Smooth muscle cell of the umbilical artery (primary cell): ENCODE measurements at places on chromosomes 1 and 21. TPM values are rescaled to one million over a fixed set of nuclear protein-coding genes. Genes with fewer than 3 reads are reported as not detected.

TGFB2 gene
- 9.5 and 36.2 TPM in 2 replicates for total RNA-seq

RGS7 gene
- total RNA-seq, result not detected in 2 replicates

SPRR2E gene
- not detected in 2 replicates for total RNA-seq

HUNK gene
- total RNA-seq, result not detected in 2 replicates

MUTYH gene
- total RNA-seq, result 12.5 and 14.2 TPM in 2 replicates

TIAM1 gene
- total RNA-seq, result 3.0 and 14.0 TPM in 2 replicates

PEAR1 gene
- total RNA-seq, result 4.5 and 13.6 TPM in 2 replicates

KCNQ4 gene
- not detected in 2 replicates for total RNA-seq

OR6N1 gene
- total RNA-seq, result not detected in 2 replicates

PRDM16 gene
- 0.30 and 1.5 TPM in 2 replicates for total RNA-seq

DYNLT5 gene
- 0.14 and 0.30 TPM in 2 replicates for total RNA-seq

SAMSN1 gene
- not detected in 2 replicates for total RNA-seq

SELENBP1 gene
- 11.2 and 14.6 TPM in 2 replicates for total RNA-seq

SZT2 gene
- 27.9 and 36.4 TPM in 2 replicates for total RNA-seq

CPLANE2 gene
- total RNA-seq, result 8.0 and 13.7 TPM in 2 replicates

CELA3A gene
- total RNA-seq, result not detected in 2 replicates

OR6K3 gene
- total RNA-seq, result not detected in 2 replicates

SYDE2 gene
- total RNA-seq, result 13.2 and 21.1 TPM in 2 replicates

ARHGEF2 gene
- 90.3 and 107 TPM in 2 replicates for total RNA-seq

LENEP gene
- not detected in 2 replicates for total RNA-seq

VTCN1 gene
- total RNA-seq, result not detected in 2 replicates

OXCT2 gene
- 0.30 and 1.2 TPM in 2 replicates for total RNA-seq

KMO gene
- under 0.01 TPM in 1 of 2 replicates, not detected in the other for total RNA-seq

GJA8 gene
- total RNA-seq, result not detected in 2 replicates
